ENCODE measurements at places on chromosomes 2 and 18.

DNA sequence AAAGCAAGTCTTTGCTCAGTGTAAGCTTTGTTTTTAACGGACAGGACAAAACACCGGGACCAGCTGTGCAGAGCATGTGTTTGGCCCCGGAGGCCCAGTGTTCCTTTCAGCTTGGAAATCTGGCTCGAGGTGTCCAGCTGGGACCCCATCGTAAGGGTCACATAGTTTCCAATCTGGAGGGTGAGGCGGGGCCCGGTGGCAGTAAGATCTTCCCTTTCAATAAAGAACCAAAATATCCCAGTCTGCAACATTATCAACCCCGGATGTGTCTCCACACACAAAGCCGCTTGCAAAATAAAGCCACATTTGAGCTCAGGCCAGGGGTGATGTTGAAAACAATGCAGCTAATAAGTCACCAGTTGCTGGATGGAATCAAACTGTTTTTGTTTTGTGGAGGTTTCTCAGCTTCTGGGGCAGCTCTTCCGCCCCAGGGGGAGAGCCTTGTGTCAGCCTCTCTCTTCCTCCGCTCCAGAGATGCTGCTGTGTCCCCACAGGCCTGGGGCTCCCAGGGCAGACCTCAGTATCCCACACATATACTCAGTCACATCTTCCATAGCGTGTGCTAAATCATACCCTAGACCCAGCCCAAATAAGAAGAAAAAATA is 138.6 kb upstream of the GLI2 start:
- no peak for DNase-seq

DNA sequence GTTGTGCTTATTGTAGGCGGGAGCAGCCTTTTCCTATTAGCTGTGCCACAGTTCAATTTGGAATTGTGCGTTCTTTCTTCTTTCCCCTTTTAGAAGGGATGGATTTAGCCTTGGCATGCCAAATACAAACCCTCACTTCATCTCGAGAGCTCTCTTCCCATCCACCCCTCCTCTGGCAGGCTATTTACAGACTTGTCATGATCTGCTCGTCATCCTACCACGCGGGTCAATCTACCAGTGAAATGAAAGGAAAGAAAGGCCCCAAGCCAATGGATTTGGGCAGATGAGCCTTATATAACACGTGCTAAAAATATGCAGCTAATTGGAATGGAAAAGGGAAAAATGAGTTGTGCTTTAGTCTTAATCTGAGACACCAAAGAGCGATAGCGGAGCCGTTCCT is 277.5 kb downstream of the PRKCE start:
- DNase-seq: no peak

DNA sequence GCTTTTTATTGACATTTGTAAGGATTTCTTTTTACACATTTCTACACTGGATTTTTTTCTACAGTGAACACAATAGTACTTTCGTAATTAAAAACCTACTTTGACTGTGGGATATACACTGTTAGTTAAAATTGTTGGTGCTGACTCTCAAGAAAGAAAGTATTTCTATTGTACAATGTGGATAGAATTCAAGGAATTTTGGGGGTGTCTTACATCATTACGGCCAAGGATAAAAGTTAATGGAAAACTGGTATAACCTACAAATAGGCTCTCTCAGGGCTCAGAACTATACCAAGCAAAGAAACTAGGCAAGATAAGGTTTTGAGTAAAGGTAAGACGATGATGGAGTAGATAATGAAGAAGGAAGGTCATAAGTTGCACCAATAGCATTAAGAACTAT is 198.4 kb upstream of the PARD3B start:
- no peak for DNase-seq

GRCh38 chr2:234335661-234336228 is 161.1 kb downstream of the ARL4C start:
- no peak for DNase-seq

- no peak for DNase-seq
Observed at GRCh38 chr2:28004086-28004485, 113.6 kb downstream of the BABAM2 start.

- peak; percentile 13 for DNase-seq
Observed at GRCh38 chr2:113169002-113169530, 4.7 kb upstream of the PSD4 start.

DNA sequence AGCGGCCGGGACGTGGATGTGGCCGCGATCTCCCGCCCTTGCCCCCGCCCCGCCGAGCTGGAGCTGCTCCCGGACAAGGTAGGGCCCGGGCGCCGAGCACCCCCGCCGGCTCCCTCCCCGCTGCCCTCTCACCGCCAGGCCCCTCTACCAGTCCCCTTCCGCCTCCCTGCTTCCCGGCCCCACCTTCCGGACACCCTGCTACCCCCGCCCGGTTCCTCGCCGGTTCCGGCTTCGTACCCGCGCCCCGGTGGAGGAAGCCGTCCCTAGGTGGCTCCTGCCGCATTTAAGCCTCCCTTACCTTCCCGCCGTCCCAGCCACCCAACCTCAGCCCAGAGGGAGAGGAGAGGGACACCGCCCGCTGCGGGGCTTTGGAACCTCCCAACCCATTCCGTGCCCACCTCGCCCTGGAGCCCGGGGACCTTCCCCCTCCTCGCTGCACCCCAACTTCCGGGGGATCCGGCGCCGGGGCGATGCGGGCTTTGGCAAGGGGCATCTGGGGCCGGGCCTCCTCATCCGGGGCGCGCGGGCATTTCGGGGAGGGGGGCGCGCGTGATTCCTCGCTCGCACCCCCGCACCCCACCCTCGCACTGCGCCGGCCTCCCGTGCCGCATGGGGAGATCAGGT is 475 bp downstream of the B3GNT2 start:
- DNase-seq: peak; percentile 30

- no peak for DNase-seq
Observed at GRCh38 chr2:778731-779350, 101.6 kb upstream of the TMEM18 start.

GRCh38 chr2:39232141-39232540 is 11.6 kb downstream of the CDKL4 start:
- no peak for DNase-seq
